ENCODE measurements at places on chromosomes 11 and 22.

DNA sequence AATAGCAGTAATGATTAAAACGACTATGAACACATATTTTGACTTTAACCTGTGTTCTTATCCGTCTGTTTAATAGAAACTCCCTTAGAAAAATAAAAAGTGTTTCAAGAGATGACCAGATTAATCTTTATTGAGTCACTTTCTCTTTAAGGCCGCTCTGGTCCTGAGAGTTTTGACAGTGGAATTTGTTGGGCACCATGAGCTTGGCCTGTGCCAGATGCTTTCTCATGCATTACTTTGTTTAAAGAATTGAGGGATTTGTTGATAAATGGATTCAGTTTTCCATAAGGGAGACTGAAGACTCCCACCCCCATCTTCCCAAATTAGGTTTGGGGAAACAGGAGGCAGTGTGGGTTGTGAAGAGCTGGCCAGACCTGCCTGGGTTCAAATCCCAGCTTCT lies 53.2 kb upstream of the ALX4 start:
- no peak for DNase-seq

GRCh38 chr11:5620651-5621521 lies 3.9 kb upstream of the TRIM34 start:
- DNase-seq, result peak; percentile 93

GRCh38 chr11:125036933-125037332 lies 26.2 kb upstream of the SLC37A2 start:
- DNase-seq, result peak; percentile 88

DNA sequence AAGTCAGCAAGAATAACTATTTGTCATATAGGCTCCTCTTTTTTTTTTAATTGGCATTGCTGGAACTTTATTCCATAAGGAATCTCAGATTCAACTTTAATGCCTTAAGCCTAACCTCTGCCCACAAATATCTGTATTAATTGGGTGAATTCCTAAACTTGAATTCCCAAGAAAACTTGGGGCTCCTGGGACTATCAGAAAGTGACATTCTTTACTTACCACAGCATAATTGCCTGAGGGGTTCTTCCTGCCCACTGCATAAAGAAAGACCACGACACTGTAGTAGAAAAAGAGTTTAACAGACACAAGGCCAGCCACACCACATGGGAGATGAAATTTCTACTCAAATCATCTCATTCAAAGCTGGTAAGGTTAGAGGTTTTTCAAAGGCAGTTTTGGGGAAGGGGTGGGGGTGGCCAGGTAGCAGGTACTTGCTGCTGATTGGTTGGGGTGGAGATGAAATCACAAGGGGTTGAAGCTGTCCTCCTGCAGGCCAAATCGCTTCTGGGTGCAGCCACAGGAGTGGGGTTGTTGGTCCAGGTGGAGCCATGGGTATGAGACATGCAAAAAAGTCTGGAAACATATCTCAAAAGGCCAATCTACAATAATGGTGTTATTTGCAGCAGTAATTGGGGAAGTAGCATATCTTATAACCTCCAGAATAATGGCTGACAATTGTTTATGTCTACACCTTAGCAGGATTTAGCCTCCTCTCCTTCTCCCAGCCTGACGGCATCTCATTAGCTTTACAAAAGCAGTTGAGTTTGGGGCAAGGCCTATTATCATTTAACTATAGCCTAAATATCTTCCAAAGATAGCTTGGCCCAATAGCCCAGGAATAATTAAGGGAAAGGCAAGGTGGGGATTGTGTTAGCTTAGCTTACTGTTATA lies 4.8 kb upstream of the NLRP10 start:
- DNase-seq, result peak; percentile 94

DNA sequence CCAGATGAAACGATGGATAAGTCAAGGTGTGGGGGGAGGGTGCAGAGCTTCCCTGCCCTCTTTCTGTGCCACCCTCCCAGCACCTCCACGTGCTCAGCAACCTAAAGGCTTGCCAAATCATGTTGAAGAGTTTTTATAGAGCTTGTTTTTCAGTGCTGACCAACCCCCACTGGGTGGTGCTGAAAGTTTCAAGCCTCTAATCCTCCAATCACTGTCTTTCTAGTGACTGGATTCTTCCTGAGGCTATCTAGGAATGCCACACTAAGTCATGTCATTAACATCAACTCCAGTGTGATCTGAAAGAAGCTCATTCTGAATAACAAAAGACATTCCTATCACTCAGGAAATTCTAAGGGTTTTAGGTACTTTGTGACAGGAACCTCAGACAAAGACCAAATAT lies 382.6 kb downstream of the DYNC2H1 start:
- peak; percentile 25 for DNase-seq

DNA sequence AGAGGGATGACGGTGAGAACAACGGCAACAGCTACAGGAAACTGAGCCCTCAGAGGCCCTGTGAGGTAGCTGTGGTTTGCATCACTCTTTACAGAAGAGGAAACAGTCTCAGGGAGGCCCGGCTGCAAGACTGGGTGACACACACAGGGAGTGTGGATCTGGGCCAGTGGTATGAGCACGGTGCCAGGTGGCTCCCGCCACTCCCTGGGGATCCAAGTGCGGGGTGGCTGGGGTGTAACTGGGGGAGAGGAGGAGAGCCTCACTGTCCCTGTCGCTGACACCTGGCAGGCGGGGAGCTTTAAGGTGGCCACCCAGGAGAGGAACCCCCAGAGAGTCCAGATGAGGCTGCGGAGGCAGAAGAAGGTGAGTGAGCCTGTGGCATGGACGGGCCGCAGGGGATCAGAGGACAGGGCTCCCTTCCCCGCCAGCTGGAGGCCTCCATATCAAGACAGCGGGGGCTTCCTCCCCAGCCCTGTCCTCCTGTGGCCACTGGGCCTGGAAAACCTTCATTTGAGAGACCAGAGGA lies 5.6 kb downstream of the RGL4 start:
- no peak for DNase-seq

DNA sequence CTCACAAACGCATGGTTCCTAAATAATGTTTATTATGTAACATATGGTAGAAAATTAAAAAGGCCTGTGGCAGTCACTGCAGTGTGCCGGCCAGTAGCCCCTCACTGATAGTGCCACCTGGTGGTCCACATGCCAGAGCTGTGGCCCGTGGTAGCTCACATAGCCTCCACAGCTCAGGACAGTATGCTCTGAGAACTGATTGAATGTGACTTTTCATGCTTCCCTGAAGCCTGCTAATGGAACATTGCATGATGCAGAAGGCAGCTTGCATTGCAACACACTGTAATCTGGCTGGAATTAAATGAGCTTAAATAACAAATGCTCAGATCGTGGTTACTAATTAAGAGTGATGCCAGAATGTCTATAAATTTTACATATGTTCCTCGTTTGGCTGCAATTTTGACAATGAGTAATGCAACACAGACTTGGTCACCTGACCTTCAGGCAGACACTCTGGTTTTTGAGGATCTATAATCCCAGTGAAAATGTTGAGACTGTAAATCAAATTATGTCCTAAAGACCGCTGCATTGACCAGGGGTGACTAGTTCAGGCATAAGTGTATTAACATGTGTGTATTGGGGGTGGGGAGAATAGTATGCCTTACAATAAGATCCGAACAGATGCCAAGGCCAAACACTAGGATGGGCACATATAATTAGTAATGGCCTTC lies 566.4 kb downstream of the METTL15 start:
- DNase-seq, result peak; percentile 95

- DNase-seq, result peak; percentile 69
Observed at GRCh38 chr11:27296497-27296896, 66.5 kb downstream of the CCDC34 start.

- DNase-seq, result no peak
Observed at GRCh38 chr11:63142459-63142858, 1.6 kb downstream of the SLC22A24 start.

DNA sequence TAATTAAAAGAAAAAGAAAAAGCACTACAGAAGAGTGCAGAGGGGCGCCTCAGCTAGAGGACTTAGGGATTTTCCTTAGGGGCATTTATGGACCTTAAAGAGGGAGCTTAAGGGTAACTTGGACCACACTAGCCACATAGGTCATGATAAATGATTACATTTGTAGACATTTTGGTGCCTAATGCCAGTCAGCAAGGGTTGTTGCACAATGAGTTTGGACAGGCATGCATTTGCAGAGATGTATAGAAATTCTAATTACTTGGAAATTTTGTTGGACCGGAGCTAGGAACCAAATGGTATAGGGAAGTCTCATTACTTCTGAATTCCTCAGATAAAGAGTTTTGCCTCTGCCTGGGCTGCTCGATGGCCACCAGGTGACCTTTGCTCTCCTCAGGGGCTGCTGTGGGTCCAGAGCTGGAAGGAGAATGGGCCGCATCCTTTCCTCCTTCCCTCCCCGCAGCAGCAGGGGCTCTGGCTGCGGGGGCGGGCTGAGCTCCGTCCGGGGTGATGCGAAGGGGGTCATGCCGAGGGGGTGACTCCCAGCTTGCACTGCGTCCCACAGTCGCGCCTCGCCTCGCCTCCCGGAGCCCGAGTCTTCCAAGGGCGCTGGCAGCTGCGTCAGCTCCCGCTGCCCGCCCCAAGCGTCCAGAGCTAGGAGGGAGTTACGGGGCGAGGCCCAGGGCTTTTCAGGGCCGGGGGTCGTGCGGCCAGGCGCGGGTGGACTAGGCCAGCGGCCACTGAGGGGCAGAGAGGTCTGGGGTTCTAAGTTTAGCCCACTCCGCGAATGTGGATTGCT lies 20.3 kb upstream of the MALAT1 start:
- peak; percentile 39 for DNase-seq

GRCh38 chr22:42080287-42080686 lies 787 bp downstream of the SMDT1 start:
- DNase-seq, result peak; percentile 57

GRCh38 chr22:28247667-28248363 lies 328.8 kb upstream of the PITPNB start:
- DNase-seq, result no peak

GRCh38 chr11:44726283-44727113 lies at the start of gene TSPAN18:
TSPAN18 (plus strand) TSS chr11:44726962; CDS start chr11:44906417, 179,455 bp downstream.
- DNase-seq, result no peak

DNA sequence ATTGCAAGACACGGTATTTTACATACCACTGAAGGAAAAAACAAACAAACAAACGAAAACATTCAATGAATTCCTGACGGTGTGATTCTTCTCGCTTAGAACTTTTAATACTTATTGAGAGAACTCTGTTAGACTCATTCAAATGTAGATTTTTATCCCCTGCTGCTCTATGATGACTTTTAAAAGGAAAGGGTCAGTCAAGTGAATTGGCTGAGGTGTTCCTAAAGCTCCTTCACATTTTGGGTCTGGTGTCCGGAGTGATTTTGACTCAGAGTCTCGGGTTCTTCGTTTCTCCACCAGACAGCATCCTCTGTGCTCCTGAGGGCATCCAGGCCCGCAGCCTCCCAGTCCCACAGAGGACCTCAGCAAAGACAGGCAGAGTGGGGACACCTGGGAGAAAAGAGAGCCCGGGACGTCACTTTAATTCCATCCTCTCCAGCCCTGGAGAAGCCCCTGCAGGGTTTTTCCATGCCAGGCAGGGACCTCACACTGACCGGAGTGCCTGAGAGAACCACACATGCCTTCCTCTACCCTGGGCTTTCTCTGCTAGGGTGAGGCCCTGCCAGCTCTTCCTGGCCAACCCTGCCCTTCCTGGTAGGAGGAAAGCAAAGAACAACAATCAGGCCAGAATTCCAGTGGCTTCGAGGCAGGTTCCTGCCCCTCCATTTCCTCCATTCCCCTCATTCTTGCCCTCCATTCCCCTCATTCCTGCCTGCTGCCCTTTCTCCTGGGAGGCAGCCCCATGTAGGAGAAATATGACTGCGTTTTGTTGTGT lies 1.4 kb upstream of the CSF2RB start:
- peak; percentile 57 for DNase-seq

- peak; percentile 32 for DNase-seq
Observed at GRCh38 chr11:255176-255575, 18.4 kb downstream of the PSMD13 start.

- no peak for DNase-seq
Observed at GRCh38 chr11:66843776-66844495, 695 bp downstream of the RCE1 start.

- DNase-seq, result peak; percentile 39
Observed at GRCh38 chr22:43300891-43301676, 42.1 kb downstream of the SCUBE1 start.

DNA sequence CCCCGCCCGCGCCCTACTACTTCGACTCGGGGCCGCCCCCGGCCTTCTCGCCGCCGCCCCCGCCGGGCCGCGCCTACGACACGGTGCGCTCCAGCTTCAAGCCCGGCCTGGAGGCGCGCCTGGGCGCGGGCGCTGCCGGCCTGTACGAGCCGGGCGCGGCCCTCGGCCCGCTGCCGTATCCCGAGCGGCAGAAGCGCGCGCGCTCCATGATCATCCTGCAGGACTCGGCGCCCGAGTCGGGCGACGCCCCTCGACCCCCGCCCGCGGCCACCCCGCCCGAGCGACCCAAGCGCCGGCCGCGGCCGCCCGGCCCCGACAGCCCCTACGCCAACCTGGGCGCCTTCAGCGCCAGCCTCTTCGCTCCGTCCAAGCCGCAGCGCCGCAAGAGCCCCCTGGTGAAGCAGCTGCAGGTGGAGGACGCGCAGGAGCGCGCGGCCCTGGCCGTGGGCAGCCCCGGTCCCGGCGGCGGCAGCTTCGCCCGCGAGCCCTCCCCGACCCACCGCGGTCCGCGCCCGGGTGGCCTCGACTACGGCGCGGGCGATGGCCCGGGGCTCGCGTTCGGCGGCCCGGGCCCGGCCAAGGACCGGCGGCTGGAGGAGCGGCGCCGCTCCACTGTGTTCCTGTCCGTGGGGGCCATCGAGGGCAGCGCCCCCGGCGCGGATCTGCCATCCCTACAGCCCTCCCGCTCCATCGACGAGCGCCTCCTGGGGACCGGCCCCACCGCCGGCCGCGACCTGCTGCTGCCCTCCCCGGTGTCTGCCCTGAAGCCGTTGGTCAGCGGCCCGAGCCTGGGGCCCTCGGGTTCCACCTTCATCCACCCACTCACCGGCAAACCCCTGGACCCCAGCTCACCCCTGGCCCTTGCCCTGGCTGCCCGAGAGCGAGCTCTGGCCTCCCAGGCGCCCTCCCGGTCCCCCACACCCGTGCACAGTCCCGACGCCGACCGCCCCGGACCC lies 17.4 kb upstream of the ACR start:
- no peak for DNase-seq

- DNase-seq, result no peak
Observed at GRCh38 chr11:72015511-72016061, 16.9 kb downstream of the IL18BP start.

DNA sequence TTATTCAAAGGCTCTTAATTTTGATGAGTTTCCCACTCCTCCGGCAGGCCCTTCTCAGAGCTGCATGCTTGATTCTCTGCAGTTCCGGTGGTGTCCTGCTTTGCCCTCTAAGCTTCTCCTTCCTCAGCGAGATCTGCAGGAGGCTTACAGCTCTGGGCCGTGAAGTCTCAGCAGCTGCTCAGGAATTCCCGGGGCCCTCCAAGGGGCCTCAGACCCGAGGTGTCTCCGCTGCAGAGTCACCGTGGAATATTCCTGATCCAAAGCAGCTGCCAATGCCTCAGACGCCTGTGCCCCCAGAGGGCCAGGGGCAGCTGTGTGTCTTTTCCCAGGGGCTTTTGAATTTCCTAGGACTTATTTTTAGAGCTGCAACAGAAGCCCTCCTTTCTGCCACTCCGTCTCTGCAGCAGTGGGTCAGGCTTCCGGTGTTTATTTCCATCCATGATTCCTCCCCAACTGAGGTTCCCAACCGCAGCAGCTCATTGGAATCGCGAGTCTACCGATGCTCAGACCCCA lies 37.2 kb downstream of the RPS6KA4 start:
- peak; percentile 16 for DNase-seq

All from EH (cell line).